ENCODE measurements at places on chromosomes 3 and 15.

DNA sequence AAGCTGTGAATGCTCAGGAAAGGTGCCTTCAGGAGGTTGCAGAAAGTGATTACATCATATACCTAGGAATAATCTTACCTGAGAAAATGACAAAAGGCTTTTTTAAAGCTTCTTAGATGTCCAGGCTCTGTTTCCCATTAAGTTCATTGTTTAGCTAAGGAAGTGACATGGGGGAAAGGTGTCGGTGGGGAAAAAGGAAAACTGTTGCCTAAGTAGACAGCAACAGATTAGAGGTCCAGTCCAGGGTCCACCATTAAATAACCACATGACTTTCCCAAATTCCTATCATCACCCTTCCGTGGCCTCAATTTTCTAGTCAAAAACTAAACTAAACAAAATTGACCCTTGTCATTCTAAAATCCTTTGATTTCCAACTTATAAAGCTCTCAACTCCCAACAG lies 4.3 kb downstream of the WWTR1 start:
- no peak for DNase-seq

DNA sequence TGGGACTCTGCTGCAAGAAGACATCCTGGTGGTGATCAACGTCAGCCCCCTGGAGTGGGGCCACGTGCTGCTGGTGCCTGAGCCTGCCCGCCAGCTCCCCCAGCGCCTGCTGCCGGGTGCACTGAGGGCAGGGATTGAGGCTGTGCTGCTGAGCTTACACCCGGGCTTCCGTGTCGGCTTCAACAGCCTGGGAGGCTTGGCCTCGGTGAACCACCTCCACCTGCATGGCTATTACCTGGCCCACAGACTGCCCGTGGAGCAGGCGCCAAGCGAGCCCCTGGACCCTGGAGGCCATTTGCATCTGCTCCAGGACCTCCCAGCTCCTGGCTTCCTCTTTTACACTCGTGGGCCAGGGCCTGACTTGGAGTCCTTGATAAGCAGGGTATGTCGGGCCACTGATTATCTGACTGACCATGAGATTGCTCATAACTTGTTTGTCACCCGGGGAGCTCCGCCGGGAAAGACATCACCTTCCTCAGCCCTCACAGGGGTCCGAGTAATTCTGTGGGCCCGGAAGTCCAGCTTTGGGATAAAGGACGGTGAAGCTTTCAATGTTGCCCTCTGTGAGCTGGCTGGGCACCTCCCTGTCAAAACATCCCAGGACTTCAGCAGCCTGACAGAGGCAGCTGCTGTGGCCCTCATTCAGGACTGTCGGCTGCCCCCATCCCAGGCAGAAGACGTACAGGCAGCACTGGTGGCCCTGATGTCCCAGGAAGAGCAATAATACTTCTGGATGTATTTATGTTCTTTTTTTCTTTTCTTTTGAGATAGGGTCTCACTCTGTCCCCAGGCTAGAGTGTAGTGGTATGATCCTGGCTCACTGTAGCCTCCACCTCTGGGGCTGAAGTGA lies 7.6 kb downstream of the GDPGP1 start:
- peak; percentile 27 for DNase-seq

DNA sequence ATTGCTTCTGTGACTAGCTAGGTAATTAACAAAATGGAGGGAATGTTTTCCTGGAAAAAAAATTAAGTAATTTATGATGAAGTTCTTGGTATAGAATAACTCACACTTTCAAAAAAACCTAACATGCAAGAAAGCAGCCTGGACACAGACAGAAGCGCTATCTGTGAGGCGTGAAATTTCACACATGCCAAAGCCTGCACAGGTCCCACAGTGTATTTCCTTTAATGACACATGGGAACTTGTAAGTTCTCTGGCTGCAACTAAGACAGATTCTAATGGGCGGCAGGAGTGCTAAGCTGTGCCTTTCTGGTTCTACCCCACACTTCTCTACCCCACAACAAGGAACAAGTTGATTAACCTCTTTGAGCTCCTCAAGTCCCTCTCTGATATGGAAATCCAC lies 84.9 kb upstream of the NEO1 start:
- no peak for DNase-seq

DNA sequence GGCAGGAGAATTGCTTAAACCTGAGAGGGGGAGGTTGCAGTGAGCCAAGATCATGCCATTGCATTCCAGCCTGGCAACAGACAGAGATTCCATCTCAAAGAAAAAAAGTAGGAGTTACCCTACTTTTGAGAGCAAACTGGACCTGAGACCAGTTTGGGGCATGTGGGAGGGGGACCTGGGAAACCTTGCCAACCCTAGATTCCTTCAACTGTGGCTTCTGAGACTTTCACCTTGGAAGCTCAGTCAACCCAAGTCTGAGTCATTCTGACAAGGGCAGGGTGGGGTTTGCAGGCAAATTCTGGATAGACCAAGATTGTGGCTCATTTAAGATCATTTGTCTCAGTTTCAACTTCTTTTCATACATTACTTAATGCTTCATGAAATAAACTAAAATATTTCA lies 23.8 kb upstream of the SIAH2 start:
- no peak for DNase-seq

GRCh38 chr3:114089675-114090074 lies 33.1 kb downstream of the QTRT2 start:
- DNase-seq, result no peak

- no peak for DNase-seq
Observed at GRCh38 chr3:124967964-124968363, 33.4 kb upstream of the MUC13 start.

GRCh38 chr15:65805019-65805745 lies 13.1 kb upstream of the DENND4A start:
- no peak for DNase-seq

Measured in H7 (cell line).